CD4-positive, alpha-beta T cell treated with Interleukin-6 at 100 ng/mL for 8 hours (primary cell): ENCODE measurements at places on chromosomes 2 and 18.
A peak's percentile ranks its signal among the peaks of the same experiment; 100 is the strongest.

DNA sequence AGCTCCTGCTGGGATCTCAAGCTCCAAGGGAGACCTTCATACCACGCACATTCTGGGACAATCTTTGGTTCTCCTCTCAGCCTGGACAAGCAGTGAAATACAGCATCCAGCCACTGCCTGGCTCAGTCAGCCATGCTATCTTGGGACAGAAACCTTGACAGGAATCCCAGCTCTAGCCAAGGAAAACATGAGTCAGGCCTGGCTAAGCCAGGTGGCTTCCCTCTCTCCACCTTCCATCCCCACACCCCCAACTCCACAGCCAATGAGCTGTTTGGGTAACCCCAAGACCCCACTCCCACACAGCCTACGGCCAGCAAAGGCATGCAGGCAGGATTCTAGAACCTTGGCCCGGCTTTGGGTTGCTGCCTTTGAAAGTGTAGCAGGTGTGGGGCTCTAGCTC lies 64.9 kb downstream of the MCFD2 start:
- DNase-seq = no peak

DNA sequence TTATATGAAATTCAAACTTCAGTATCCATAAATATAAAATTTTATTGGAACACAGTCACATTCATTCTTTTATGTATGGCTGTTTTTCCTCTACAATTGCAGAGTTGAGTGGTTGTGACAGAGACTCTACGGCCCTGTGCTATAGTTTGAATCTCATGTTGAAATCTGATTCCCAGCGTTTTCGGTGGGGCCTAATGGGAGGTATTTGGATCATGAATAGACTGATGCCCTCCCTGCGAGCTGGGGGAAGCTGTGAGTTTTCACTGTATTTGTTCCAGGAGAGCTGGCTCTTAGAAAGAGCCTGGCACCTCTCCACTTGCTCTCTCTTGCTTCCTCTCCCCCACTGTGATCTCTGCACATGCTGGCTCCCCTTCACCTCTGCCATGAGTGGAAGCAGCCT lies 1.7 kb downstream of the PFN4 start:
- DNase-seq = no peak

DNA sequence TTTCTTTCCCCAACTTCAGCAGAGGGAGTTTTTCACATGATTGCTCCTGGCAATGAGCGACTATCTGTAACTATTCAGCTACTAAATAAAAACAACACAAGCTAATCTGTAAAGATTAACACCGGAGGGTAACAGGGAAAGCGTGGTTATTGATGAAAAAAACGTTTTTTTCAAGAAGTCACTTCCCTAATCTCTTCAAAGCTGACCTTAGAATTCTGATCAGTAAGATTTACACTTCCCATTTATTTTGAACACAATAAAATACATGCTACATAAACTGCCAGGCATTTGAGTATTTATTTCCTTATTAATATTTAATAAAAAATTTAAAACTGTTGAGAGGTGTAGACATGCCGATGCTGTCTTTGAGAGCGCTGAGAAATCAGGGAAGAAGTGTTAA lies 207.4 kb upstream of the HDAC4 start:
- DNase-seq = no peak

- DNase-seq = no peak
These were observed 78.6 kb downstream of the FARSB start for GRCh38 chr2:222577341-222577740.

- DNase-seq = no peak
These were observed 60.0 kb downstream of the NXPH2 start for GRCh38 chr2:138720035-138720838.

DNA sequence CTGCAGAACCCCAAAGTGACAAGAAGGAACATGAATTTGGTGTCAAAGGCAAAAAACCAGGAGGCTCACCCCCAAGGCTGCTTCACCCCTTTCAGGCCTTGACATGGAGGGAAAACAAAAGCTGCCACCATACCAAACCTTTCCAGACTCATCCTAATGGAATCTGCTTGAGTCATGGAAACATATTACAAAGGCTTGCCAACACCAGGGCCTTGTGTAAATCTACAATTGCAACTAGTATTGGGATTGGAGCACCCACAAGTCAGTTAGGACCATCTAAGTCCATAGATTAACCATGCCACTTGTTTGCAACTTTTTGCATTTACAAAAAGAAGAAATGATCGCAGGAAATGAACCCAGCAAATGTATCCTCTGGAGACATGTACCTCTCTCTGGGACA lies 297.6 kb downstream of the CDCA7 start:
- no peak for DNase-seq

GRCh38 chr2:233350708-233351107 lies 3.6 kb upstream of the DGKD start:
- DNase-seq = peak; percentile 33

DNA sequence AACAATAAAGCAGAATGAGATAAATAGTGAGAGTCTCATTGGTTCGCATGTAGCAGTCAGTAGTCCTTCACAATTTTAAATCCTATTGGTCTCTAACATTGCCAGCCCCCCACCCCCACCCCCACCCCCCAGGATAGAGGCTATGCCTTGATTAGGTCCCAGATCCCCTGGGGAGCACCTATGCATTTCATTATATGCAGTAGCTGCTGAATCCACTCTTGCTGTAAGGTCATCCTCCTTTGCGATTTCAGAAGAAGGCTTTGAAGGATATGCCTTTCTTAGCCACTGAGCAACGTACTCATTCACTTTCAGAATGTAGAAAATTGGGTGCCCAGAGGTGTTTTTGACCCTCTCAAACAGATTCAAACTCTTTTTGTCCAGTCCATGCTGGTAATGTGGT lies 382.8 kb upstream of the GALNT5 start:
- DNase-seq = no peak

- no peak for DNase-seq
These were observed 259.5 kb downstream of the GLI2 start for GRCh38 chr2:120995152-120995551.

DNA sequence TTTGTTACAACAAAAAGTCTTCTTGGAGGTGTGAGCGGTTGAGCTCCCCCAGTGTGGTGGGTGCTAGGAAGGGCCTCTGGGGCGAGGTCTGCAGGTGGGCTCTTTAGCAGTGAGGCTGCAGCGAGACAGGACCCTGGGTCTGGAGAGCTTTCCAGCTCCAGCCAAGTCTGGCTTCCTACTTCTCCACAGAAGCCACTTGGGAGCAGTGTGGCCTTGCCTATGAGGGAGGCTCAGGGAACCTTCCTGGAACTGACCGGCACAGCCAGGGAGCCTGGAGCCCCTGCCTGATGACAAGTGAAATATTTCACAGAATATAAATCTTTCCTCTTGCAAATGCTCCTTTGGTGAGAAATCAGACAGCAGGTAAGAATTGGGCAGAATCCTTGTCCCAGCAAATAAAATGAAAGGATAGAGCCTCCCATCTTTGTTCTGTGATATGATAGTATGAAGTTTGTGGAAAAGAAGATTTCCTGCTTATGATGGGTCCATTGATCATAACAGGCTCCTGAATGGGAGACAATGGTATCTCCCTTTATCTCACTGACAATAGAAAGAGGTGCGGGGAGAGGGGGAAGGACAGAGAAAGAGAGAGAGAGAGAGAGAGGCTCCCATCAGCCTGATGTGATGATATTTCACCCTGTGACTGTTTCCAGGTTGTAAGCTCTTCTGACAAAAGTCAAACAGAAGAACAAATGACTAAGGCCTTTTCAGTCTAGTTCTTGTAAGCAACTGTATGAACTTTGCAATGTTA lies 289.8 kb upstream of the SPRED2 start:
- DNase-seq = no peak

DNA sequence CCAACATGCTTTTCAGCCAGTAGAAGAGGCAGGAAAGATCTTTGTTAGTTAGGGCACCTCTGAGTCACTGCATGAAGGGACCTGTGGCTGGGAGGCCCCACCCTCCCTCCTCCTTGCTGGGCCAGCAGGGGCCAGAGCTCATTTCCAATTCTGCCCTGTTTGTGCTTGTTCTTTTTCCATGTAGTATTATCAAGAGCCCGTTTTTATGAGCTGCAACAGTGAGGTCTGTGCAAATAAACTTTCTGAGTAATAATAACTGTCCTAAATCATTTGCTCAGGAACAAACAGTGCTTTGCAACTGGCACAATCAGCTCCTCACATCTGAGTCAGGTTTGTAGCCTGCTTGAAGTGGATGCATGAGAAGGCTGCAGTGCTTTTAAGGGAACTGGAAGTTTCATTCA lies 128.0 kb downstream of the ARL4C start:
- peak; percentile 61 for DNase-seq

GRCh38 chr2:100733391-100734187 lies 86.3 kb upstream of the NPAS2 start:
- no peak for DNase-seq

GRCh38 chr2:60223859-60224258 lies 329.6 kb downstream of the BCL11A start:
- no peak for DNase-seq

GRCh38 chr2:140882671-140883620 lies 1247.9 kb downstream of the LRP1B start:
- DNase-seq = no peak

DNA sequence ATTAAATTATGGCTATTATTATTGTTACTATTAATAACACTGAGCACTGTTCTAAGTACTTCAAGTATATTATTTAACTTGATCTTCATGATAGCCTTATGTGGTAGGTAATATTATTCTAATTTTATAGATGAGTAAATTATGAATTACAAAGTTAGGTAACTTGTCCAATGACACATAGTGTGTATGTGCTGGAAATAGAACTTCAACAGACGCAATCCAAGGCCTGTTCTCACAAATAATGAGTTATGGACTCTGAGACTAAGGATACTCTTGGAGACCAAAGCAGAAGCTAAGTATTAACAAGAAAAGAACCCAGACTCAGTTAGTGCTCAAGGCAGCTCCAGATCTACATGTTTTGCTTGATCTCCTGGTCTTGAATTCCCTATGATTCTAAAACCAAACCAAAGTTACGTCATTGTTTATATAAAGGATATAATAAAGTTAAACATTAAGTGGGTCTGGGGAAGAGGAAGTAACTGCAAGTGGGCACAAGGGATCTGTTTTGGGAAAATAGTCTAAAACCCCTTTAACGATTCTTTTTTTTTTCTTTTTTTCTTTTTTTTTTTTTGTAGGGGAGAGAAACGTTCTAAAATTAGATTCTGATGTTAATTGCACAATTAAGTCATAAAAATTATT lies 211.3 kb downstream of the ERBB4 start:
- no peak for DNase-seq

- no peak for DNase-seq
These were observed 1.2 kb downstream of the UGT1A9 start for GRCh38 chr2:233672886-233673285.

DNA sequence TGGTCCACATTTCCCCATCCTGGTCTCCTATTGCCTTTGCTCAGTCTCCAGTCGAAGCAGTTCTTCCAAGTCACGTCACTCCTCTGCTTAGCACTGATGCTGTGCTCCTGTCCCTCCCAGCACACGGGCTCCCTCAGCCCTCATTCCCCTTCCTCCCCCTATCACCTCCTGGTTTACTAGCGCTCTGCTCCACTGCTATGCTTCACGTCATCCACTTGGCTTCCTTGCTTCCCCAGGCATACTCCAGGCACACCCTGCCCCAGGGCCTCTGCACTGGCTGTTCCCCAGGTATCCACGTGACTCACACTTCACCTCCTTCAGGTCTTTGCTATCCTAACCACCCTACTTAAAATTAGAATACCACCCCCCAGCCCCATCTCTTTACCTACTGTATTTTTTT lies 269.3 kb downstream of the GLI2 start:
- no peak for DNase-seq

GRCh38 chr18:48885266-48885923 lies 65.4 kb downstream of the SMAD7 start:
- no peak for DNase-seq

DNA sequence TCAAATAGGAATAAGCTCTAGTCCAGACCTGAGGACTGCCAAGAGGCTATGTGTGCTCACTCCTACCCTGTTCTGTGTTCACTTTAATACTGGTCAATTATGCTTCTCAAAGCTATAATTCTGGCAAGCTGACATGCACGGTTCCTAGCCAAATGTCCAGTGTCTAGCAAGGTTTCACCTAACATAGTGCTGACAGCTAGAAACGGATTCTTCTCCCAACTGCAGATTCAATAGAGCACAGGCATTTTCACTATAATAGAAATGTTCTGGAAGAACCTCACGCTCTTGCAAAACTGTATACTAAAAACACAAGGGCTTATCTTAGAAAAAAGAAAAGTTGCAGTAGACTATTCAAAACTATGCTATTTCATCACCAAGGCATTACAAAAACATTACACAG lies 45.1 kb downstream of the HDAC4 start:
- DNase-seq = no peak

DNA sequence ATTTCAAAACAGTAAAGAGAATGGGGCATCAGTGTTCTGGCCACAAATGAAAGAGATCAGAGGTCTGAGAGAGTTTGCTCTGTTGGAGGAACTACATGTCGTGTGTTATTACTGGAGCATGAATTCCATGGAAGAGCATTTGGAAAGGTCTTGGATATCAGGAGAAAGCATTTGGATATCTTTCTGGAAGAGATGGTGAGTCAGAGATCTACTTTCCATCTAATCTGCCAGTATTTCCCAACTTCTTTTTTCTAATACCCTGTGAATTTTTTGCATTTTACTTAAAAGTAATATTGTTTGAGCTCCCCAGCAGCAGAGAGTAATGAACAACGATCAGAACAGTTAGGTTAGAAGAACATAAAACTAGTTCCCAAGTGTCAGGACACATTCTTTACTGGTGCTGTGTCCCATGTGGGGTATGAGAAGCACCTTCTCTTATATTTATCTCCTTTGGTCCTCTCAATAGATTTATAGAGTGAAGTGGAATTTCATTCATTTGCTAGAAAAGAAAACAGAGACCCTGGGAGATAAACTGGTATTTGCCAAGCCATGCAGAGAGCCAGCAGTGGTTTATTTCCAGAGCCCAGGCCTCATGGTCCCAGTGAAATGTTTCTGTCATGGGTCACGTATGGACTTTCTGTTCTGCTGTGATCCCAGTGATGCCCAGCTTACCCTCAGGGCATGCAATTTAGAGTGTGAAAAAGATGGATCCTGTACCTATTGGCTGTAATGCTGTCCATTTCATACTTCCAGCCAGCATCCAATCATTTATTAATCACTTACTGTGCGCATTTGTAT lies 130.8 kb upstream of the NT5C1B start:
- DNase-seq = no peak

DNA sequence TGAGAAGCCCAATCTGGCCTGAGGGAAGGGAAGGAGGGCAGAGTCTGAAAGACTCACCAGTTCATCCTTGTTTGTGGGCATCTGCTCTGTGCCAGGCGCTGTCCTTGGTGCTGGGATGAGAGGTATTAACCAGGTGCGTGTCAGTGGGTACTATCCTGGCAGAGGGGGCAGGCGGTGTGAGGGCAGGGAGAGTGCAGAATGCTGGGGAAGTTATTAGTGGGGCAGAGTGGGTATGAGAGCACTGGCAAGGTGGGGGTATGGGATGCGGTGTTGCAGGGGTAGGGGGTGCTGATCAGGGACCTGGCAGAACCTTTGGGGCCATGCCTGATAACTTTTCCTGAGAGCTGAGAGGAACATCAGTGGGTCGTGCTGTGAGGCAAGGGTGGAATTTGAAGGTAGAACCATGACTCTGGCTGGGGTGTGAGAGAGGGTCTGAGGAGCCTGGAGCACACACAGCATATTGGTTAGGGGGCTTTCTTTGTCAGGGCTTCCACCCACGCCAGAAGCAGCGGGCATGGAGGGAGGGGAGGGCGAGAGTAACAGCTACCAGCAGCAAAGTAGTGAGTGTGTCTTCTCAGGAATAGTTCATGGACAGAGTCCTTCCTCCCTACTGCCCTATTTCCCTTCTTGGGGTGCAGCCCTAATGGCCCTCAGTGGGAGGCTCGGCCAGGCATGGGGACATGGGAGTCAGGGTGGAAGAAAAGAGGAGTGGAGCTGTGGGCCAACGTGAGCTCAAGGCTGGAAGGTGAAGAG lies 290.7 kb downstream of the CYP26B1 start:
- no peak for DNase-seq

- DNase-seq = no peak
These were observed 70.3 kb upstream of the COL5A2 start for GRCh38 chr2:189249901-189250300.
